Lung microvascular endothelial cell (primary cell): ENCODE measurements at places on chromosomes 2 and 18. TPM values are rescaled to one million over a fixed set of nuclear protein-coding genes. Genes with fewer than 3 reads are reported as not detected.

The DNAJC5G gene
- 0.44 and 1.4 TPM in 2 replicates for total RNA-seq

GRCh38 chr18:37511721-37512298 is 53.8 kb downstream of the CELF4 start:
- no peak for DNase-seq

GRCh38 chr2:45004562-45005191 is 4.6 kb downstream of the SIX2 start:
- no peak for DNase-seq

GRCh38 chr2:218631837-218632236 is 24.1 kb downstream of the PLCD4 start:
- peak; percentile 95 for DNase-seq

DNA sequence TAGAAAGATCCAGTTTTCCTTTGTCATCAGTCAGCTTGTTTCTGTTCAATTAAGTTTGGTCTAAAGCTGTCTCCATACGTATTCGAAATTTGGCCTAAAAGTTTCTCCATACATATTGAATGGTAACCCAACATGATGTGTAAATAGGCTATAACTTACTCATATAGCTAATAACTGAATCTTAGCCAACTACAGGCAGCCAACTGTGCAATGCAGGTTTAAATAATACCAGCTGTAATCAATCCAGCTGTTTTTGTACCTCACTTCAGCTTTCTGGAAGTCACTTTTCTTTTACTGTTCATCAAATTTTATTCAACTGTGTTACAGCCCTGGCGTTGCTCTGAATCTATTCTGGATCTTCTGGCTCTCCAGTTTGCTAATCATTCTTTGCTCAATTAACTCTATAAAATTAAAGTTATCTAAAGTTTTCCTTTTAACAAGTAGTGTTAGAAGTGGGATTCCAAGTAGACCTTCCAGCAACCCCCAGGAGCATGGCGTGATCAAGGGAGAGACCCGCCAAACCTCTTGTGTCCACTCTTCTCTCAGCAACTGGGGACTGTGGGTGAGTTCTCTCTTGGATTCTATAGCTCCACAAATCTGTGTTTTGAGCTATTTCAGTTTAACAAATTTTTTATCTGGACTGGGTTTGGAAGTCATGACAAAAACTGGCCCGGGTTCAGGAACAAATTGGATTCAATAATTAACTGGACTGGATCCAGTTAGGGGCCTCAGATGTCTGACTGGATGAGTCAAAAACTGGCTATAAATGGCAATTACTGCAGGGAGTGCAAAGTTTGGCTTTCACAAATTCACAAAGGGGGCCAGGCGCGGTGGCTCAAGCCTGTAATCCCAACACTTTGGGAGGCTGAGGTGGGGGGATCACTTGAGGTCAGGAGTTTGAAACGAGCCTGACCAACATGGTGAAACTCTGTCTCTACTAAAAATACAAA is 329.7 kb upstream of the ST6GAL2 start:
- no peak for DNase-seq

DNA sequence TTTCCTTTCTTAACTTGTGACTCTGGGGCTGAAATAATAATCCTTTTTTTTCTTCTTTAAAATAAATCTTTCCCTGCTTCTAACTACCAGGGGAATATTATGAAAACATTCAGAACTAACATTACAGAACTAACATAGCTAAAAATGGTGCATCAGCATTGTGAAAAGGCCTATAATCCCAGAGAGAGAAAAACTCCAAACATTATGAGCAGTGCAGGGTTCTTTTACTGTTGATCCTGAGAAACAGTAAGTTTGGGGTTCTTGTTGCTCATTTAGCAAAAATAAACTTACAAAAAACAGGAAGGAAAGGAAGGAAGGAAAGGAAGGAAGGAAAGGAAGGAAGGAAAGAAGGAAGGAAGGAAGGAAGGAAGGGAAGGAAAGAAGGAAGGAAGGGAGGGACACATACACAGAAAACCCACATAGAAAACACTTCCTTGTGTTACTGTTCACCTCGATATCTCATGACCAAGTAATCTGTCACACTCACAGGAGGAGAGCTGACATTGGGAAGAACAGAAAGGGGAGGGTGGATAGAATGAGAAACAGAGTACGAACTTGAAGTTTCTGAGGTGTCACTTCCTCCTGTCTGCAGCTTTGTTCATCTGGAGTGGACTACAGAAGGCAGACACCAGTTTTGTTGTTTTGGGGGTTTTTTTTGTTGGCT is 18.4 kb upstream of the PIK3C3 start:
- no peak for DNase-seq

- DNase-seq, result peak; percentile 87
Measured at GRCh38 chr2:101064868-101065549, 62.9 kb downstream of the RPL31 start.

The C2orf49 gene
- 7.6 and 11.7 TPM in 2 replicates for total RNA-seq

The NEU2 gene
- total RNA-seq, result not detected in 2 replicates

- no peak for DNase-seq
Measured at GRCh38 chr2:218293715-218294429, 1.6 kb upstream of the TMBIM1 start.

DNA sequence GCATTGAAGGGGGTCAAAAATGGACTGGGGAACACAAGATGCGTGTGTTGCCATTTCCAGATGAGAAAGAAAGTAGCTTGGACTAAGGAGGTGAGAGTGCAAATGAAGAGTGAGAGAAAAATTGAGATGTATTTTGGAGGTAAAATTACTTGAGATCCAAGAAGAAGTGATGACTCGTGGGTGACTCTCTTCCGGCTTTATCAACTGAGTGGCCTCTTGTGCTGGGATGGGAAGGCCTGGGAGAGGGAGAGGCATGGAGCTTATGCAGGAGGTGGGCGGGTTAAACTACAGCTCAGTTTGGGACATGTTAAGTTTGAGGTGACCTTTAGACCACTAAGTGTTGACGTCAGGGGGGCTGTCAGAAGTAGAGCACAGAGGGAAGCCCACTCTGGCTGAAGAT is 34.9 kb downstream of the SULT1C2 start:
- no peak for DNase-seq

The CXCR2 gene
- not detected in 2 replicates for total RNA-seq

The REG3G gene
- total RNA-seq, result not detected in 2 replicates

- DNase-seq, result no peak
Measured at GRCh38 chr2:46122318-46122976, 174.8 kb upstream of the EPAS1 start.

GRCh38 chr18:10259901-10260300 is 194.5 kb upstream of the APCDD1 start:
- DNase-seq, result no peak

GRCh38 chr2:235049069-235049468 is 97.3 kb downstream of the SH3BP4 start:
- DNase-seq, result no peak

DNA sequence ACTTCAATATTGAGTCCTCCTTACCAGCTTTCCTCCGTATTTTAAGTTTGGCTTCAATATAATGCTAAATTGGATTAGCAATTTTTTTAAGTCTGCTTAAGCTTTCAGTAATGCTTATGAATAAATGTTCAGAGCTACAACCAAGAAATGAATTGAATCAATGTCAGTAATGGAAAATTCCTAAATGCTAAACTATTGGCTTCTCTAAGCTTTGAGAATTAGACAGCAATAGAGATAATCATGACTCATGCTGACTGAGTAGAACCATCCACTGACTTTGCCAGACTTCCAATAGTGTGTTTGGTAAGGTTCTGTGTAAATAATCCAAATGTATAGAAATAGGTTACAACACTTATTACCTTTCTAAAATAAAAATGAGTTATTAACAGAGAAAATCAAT is 8.9 kb upstream of the PDE1A start:
- no peak for DNase-seq

- no peak for DNase-seq
Measured at GRCh38 chr18:74356959-74357358, 41.3 kb downstream of the C18orf63 start.

The ASAP2 gene
- total RNA-seq, result 26.2 and 28.8 TPM in 2 replicates

DNA sequence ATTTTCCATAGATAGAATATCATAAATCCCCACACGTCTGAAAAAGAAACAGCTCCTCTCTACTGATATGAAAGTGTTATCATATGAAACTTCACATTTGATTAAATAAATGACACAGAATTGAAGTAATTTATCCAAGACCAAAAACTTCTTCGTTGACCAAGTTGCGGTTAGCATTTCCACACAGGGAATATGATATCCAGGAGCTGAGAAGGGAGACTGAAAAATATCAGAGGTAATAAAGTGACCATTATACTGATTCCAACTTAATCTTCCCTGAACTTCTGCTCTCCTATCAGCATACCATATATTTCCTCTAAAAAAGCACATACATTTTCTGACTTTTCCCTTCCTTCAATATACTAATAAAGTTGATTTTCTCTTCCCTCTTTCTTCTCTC is 356.2 kb upstream of the CHST9 start:
- no peak for DNase-seq

The CASP10 gene
- total RNA-seq, result 30.1 and 36.1 TPM in 2 replicates

The MC2R gene
- total RNA-seq, result not detected in 2 replicates

The PKP4 gene
- 27.9 and 43.7 TPM in 2 replicates for total RNA-seq

The RUFY4 gene
- total RNA-seq, result not detected in 2 replicates

The CMPK2 gene
- total RNA-seq, result 0.20 and 0.65 TPM in 2 replicates

DNA sequence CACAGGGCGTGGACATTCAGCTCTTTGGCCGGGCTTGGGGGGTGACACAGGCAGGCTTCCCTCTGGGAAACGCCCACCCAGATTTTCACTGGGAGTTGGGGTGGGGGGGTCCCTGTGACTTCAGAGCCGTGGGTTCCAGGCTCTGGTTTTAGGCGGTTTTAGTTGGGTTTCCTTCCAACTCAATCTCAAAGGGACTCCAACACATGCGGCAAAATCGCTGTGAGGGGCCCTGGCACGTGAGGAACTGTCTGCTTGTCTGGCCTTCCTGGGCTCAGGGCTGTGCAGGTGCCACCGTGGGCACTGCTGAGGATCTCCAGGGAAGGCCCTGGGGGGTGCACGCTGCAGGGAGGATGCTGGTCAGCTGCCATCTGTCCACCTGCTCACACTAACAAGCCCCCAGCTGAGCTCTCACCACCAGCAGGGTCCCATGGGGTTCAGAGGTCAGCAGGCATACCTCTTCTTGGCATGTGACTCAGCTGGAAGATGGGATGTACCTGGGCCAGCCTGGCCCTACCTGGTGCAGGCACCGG is 11.7 kb downstream of the HS6ST1 start:
- no peak for DNase-seq

The RAMP1 gene
- 0.44 TPM in 1 of 2 replicates, not detected in the other for total RNA-seq
